ENCODE measurements at places on chromosomes 13 and 19.

- DNase-seq: no peak
Observed at GRCh38 chr13:110722971-110723370, 9.5 kb downstream of the ING1 start.

GRCh38 chr13:101242720-101243119 lies 173.6 kb downstream of the NALCN start:
- no peak for DNase-seq

DNA sequence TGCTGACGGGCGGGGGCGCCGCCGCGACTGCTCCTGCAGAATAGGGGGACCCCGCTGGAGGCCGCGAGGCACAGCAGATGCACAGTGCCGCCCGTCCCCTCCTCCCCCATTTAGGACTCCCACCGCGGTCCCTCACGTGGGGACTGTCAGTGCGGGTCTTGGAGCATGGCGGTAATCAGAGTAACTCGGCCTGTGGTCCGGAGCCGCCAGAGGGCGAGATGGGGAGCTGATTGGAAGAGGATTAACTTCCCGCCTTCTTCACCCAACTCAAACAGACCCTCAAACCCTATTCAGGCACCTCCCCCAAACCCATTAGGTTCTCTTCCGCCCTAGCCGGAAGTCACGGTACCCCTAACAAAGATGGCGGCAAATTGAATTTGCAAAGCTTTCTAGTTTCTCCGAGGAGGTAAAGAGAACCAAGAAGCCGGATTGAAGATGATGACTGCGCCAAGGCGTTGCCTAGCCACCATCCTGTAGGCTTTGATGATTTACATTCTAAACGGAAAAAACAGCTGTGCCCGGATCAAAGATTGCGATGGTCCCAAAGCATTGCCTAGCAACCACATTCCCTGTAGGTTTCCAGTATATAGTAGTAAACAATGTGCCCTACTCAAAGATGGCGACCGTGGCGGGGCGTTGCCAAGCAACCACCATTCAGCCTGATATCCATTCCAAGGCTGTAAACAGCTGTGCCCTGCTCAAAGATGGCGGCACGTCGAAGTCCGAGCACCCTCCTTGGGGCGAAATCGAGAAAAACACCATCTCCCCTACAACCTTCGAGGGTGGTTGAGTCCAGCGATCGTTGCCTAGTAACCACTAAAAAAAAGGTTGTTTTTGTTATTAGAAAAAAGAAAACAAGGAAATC lies at the start of gene FUZ:
Gene FUZ (minus strand): TSS at position 296 of the 865 bp plus-strand sequence. CDS start 186 bp downstream, at position 110.
- DNase-seq: peak; percentile 89

DNA sequence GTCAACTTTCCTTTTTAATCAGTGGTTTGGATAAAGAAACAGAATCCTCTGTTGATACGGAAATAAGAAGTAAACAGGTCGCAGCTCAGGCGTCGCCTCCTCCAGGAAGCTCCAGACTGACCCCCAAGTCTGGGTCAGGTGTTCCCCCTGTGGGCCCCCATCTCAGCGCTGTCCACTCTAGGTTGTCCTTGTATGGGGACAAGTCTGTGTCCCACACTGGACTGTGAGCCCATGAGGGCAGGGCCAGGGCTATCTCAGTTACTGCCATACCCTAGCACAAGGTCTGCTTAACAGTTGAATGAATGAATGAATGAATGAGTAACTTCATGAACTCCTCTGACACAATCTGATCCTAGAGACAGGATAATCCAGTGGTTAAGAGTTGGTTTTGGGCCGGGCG lies 7.5 kb downstream of the CLASRP start:
- DNase-seq: no peak

DNA sequence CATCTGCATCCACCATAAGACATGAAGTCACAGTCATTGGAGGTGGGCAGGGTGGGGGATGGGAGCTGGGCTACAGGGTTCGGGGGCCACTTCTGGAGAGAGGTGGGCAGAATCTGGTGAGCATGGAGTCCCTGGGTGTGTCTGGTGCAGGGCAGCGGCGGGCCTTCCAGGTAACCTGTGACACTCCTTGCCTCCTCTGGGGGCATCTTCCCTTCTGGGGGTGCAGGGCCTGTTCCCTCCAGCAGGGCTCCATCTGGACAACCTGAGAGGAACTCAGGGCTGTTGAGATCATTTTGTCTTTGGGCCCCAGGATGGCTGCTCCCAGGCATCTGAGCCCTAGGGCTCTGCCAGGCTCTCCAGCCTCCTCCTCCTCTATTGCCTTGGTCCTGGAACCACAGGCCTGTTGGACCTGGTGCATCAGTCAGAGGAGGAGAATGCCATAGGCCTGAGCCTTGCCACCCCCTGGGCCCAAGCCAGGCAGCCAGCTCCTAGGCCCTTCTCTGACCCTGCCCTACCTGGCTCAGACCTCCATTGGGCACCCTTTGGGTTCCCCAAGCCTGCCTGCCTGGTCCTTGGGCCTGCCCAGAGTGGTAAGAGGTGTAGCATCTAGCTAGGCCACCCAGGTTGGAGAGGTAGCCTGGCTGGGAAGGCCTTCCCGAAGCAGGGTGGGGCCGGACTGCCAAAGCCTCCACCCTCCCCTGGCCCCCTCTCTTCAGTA lies 13.4 kb downstream of the LYL1 start:
- no peak for DNase-seq

Measured in GM04503 (cell line).